RWPE2 (cell line): ENCODE measurements at places on chromosomes 16 and 17.

- peaks cover 7% of the 10 kb centered on the region for H3K27me3 ChIP-seq
- H3K36me3 ChIP-seq = no peaks in the 10 kb centered on the region
- DNase-seq = no peak
- H3K4me3 ChIP-seq = no peak overlapping the region
Observed at GRCh38 chr17:77757561-77757898, 201.0 kb upstream of the TNRC6C start.

DNA sequence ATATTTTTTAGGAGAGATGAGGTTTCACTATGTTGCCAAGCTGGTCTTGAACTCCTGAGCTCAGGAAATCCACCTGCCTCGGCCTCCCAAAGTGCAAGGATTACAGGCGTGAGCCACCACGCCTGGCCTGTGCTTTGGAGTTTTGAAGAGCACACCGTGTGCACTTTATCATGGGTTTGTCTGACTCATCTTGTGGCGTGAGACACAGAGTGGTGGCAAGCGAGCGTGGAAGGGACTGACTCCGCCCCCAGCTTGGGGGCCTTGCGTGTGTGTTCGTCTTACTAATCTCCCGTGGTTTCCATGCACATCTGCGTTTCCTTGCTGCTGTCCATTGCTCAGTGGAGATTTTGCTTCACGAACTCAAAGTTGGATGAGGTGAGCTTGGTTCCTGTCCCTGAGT lies 22.9 kb downstream of the CRAMP1 start:
- no peak overlapping the region for H3K4me3 ChIP-seq
- no peak for DNase-seq

- H3K4me3 ChIP-seq = peak overlapping the region; percentile 42
- H3K27me3 ChIP-seq = no peaks in the 10 kb centered on the region
- H3K4me1 ChIP-seq = no peaks in the 10 kb centered on the region
- peak overlapping the region; percentile 38 for H3K27ac ChIP-seq
Observed at GRCh38 chr16:88651276-88651988, 579 bp upstream of the CYBA start.

DNA sequence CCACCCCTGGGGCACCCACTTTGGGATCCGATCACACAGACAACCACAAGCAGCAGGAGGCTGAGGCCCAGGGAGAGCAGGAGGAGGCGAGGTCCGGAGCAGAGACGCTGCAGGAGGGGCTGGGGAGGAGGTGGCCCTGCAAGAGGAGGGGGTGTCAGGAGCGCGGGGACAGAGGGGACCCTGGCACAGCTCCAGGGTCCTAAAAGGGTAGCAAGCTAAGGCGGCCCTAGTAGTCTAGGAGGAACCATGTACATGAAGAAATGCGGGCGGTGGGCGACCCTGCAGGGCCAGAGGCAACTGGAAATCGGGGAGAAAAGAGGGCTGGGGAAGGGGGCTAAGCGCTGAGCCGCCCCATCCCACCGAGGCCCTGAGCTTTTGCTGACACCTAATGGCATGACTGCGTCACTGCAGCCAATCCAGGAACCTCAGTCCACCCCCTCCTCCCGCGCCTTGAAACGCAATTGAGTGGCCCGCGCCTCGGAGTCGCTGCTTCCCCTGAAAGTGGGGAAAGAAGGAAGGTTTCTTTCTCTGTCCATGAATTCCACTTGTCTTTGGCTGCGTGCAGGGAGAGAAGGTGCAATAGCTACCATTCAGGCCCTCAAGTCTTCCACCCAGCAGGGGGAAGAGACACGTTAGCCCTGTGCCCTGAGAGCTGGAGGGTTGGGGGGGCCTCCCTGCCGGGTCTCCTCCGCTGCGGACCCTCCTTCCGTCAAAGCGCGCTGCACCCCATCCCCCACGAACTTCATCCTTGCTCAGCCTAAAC lies 1.8 kb downstream of the ASGR1 start:
- no peaks in the 10 kb centered on the region for H3K4me1 ChIP-seq
- DNase-seq = no peak
- no peaks in the 10 kb centered on the region for H3K27me3 ChIP-seq
- peak overlapping the region; percentile 19 for H3K4me3 ChIP-seq
- H3K36me3 ChIP-seq = no peaks in the 10 kb centered on the region

GRCh38 chr16:30184096-30184890 lies 891 bp downstream of the CORO1A start:
- no peaks in the 10 kb centered on the region for H3K27me3 ChIP-seq
- peak overlapping the region; percentile 11 for H3K27ac ChIP-seq
- DNase-seq = peak; percentile 62
- H3K4me1 ChIP-seq = no peaks in the 10 kb centered on the region
- peak overlapping the region; percentile 47 for H3K4me3 ChIP-seq

DNA sequence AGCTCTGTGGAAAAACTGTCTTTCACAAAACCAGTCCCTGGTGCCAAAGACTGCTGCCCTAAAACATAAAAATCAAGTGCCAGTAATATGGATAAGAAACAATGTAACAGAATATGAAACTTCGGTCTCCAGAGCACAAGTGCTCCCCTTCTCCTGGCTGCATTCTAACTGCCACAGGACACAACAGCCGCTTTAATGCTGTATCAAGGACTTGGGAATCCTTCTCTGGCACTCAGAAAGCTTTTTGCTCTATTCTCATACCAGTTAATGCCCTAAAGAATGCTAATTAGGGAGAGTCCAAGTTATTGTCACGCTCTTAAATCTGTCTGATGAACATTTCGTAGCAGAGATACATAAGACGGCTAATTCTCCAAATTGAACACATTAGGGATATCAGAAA lies 90.9 kb downstream of the PARN start:
- no peak overlapping the region for H3K27ac ChIP-seq
- no peak overlapping the region for H3K4me3 ChIP-seq
- H3K36me3 ChIP-seq = peaks cover 28% of the 10 kb centered on the region
- no peak for DNase-seq
- H3K4me1 ChIP-seq = no peaks in the 10 kb centered on the region

GRCh38 chr16:11836650-11837244 lies 14.6 kb downstream of the RSL1D1 start:
- DNase-seq = no peak
- peaks cover 27% of the 10 kb centered on the region for H3K4me1 ChIP-seq
- H3K36me3 ChIP-seq = peaks cover 54% of the 10 kb centered on the region
- H3K27me3 ChIP-seq = no peaks in the 10 kb centered on the region
- H3K4me3 ChIP-seq = no peak overlapping the region

GRCh38 chr17:8910969-8911604 lies 43.6 kb upstream of the PIK3R6 start:
- no peaks in the 10 kb centered on the region for H3K27me3 ChIP-seq
- no peak for DNase-seq
- no peak overlapping the region for H3K4me3 ChIP-seq
- H3K36me3 ChIP-seq = no peaks in the 10 kb centered on the region
- H3K27ac ChIP-seq = no peak overlapping the region
- H3K4me1 ChIP-seq = peaks cover 5% of the 10 kb centered on the region

- no peak overlapping the region for H3K27ac ChIP-seq
- H3K27me3 ChIP-seq = no peaks in the 10 kb centered on the region
- no peak for DNase-seq
Observed at GRCh38 chr16:50961952-50962351, 189.1 kb downstream of the SALL1 start.

- no peaks in the 10 kb centered on the region for H3K27me3 ChIP-seq
- no peak for DNase-seq
- peak within 1 kb of the TSS; percentile 61 for H3K27ac ChIP-seq
- peak within 1 kb of the TSS; percentile 46 for H3K4me3 ChIP-seq
Observed at GRCh38 chr17:63445954-63446752, at the start of gene CYB561. TSS of gene CYB561 (minus strand) at chr17:63446306. CDS start at chr17:63437547, 8,759 bp downstream.

DNA sequence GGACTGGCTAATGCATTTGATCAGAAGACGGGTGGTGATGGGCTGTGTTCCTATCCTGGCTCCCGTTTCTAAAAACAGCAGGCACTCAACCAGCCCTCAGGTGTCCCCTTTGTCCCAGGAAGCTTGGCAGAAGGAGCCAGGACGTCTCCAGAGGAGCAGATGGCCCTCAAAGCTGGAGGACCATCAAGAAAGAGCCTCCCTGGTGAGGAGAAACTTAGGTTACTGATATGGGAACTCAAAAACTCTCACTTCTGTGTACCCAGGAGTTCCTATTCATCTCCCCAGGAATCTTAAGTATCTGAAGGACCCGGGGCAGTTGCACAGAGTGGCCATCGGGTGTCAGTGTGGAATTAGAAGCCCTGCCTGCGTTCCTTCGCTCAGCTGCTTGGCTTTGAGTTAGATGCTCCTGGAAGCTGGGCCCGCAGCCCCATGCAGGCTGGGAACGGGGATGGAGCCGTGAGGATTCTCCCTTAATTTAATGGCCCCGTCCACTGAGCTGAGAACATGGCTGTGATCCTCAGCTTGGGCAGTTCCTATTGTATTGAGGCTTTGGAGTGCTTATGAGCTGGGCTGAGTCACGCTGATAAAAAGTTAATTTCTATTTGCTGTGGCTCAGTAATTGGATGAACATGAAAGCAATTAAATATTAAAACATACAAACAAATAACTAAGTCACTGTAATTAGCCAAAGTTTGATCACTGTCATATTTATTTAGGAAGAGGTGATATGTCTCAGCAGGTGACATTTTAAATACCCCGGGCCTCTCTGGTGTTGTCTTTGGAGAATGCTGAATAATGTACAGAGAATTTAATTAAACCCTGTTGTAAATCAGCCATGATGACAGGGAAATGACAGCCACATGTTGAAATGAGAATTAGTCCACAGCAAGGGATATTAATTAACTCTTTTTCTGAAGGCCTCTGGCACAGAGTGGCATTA lies 402.1 kb downstream of the SEC14L1 start:
- peaks cover 8% of the 10 kb centered on the region for H3K27me3 ChIP-seq
- DNase-seq = peak; percentile 78
- H3K36me3 ChIP-seq = no peaks in the 10 kb centered on the region
- no peak overlapping the region for H3K4me3 ChIP-seq

DNA sequence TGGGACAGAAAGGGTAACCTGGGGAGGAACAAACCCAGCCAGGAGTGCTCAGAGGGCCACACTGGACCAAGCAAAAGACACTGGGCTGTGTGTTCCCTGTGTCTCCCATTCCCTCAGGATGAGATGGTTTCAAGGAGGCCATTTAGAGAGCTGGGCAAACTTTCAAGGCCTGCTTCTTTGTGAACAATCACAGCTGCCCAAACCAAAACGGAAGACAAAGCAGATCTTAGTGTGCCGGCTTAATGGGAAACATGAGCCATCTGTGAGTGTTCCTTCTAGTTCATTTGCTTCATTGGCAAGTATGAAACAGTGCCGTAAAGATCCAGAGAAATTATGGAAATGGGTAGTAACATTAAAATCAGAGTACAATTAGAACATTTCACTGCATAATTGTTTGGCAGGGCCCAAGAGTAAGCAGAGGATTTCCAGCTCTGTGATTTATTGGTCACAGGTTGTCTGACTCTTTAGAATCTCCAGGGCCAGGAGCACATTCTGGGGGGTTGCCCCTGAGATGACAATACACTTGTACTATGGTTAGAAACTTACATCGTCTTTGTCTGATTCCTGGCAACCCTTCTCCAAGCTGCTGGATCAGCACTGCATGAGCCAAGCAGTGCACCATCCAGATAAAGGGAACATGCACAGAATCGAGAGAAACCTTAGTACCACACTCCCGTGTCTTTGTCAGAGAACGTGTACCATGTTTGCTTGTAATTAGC lies 412.1 kb downstream of the RBFOX1 start:
- no peak overlapping the region for H3K4me3 ChIP-seq
- no peak overlapping the region for H3K27ac ChIP-seq
- DNase-seq = no peak
- H3K27me3 ChIP-seq = peaks cover 3% of the 10 kb centered on the region
- H3K36me3 ChIP-seq = no peaks in the 10 kb centered on the region

DNA sequence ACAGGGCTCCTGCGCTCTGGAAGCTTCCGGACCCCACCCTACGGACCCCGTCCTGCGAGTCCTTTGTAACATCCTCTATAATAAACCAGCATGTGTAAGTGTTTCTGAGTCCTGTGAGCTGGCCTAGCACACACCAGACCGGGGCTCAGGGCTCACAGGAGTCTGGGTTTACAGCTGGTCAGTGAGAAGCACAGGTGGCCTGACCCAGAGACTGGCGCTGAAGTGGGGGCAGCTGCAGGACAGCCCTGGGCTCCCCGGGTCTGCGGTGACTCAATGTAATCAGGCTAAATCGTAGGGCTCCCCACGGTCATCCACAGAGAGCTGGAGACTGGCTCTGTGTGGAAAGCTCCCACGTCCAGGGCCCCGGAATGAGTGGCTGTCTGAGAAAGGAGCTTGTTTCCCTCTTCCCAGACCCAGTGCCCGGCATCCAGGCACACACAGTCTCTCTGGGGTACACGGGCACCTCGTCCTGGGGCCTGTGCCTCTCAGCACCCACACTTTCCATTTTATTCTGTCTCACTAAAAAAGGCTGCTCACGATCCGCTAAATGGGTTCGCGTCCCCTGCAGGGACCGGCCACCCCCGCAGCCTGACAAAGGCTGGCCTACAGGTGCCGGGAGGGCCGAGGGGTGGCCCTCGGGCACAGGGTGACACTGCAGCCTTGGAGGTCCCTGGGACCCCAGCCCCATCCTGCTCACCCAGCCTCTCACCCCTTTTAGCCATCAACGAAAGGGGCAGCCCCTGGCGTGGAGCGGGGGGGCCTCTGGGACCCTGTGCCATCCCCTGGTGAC lies 18.9 kb upstream of the CBFA2T3 start:
- DNase-seq = no peak
- H3K4me3 ChIP-seq = no peak overlapping the region
- no peaks in the 10 kb centered on the region for H3K36me3 ChIP-seq

DNA sequence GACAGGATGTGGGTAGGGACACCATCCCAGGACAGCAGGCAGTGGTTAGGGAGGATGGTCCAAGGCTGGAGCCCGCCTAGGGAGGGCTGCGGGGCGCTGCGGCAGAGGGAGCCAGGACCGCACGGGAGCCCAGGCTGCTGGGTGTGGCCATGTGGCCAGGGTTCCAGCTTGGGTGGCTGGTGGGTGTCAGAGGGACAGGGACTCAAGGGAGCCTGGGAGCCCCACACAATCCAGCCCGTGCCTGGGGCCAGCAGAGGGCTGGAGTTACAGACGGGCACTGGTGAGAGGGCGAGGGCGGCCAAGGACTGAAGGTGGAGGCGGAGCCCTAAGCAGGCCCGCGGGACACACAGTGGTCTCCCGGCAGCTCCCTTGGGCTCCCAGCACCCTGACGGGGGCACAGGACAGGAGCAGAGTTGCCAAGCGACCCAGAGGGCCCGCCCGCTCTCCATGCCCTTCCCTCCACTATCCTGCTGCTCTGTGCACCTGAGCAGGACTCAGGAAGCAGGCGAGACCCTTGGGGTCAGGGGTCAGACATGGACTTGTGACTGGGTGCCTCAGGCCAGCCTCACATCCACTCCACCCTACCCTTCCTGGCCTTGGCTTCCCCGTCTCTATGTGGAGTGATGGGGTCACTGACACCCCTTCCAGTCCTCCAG lies 7.1 kb downstream of the MRPL28 start:
- no peaks in the 10 kb centered on the region for H3K27me3 ChIP-seq
- H3K4me3 ChIP-seq = no peak overlapping the region
- no peaks in the 10 kb centered on the region for H3K4me1 ChIP-seq
- H3K36me3 ChIP-seq = peaks cover 12% of the 10 kb centered on the region

DNA sequence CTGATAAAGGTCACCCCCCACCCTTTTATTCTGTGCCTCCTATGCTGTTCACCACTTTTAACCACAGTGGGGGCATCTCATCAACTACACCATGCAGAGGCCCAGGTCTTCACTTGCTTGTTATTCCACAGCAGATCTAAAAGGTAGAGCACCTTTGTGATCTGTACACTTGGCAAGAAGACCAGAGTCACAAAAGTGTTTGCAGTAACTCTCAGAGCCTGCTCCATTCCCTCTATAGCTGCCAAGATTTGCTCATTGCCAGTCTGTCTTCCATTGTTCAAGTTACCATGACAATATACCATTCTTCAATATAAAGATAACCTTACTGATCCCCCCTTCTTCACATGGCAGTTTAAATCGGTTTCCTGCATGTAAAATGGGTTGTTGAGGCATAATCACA lies 180.0 kb downstream of the TOX3 start:
- no peaks in the 10 kb centered on the region for H3K27me3 ChIP-seq
- no peak overlapping the region for H3K27ac ChIP-seq
- no peaks in the 10 kb centered on the region for H3K36me3 ChIP-seq
- H3K4me1 ChIP-seq = no peaks in the 10 kb centered on the region
- no peak overlapping the region for H3K4me3 ChIP-seq
